ENCODE measurements at places on chromosomes 4 and X. TPM values are rescaled to one million over a fixed set of nuclear protein-coding genes. Genes with fewer than 3 reads are reported as not detected.

Gene HEPH
- 29.5 TPM for total RNA-seq

Gene ADH4
- not detected for total RNA-seq

Gene GRSF1
- 75.3 TPM for total RNA-seq

Gene TRAM1L1
- total RNA-seq = 4.3 TPM

Gene ARHGAP6
- 20.9 TPM for total RNA-seq

Gene ADH6
- 0.36 TPM for total RNA-seq

Gene SMARCAD1
- total RNA-seq = 52.3 TPM

Gene DCLK2
- 4.5 TPM for total RNA-seq

Gene CENPVL1
- 0.41 TPM for total RNA-seq

Gene ZNF185
- 4.7 TPM for total RNA-seq

Gene ELF4
- total RNA-seq = 9.6 TPM

Gene RAB40A
- total RNA-seq = 0.27 TPM

Gene GAGE2A
- total RNA-seq = not detected

Gene TRIM61
- total RNA-seq = 2.5 TPM

Gene MEPE
- total RNA-seq = not detected

Gene PRICKLE3
- total RNA-seq = 2.9 TPM

Gene CXCL10
- not detected for total RNA-seq

Gene LNX1
- 1.6 TPM for total RNA-seq

Gene CWH43
- total RNA-seq = not detected

- no peak for DNase-seq
Measured at GRCh38 chrX:133568109-133568508, 152.8 kb upstream of the GPC4 start.

- no peak for DNase-seq
Measured at GRCh38 chr4:55347610-55348228, 1.7 kb downstream of the SRD5A3 start.

GRCh38 chr4:113955411-113955810, 24.0 kb downstream of the ARSJ start:
- DNase-seq = no peak

DNA sequence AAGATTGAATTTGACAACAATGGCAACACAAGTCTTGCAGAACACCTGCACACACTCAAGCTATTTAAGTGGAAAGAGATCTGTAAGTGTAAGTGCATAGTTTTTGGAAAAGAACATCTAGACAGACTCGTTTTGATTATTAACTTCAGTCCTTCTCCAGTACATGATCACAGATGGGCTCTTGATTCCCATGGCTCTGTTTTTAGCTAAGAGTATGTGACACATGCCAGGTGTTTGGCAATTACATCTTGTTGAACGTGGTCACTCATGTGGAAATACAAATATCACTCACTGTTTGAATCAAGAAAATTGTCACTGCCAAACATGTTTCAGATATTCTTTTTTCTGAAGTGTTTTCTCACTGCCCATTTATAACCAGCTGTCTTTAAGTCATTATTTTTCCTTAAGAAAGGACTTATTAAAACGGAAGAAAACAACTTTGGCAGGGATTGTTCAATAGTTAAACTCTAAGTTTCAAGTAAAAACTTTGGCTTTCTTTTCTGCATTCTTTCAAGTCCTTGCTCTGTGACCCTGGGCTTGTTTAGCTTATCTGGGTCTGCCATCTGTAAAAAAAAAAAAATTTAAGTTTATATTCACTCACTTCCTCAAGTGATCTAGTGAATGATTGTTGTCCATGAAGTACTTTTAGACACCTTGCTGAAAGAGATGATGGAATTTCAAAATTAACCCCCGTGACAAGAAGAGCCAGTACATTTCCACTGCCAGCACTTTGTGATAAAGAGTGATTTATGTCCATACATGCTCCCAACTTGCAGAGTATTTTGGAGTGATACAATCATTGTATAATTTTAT, 125.4 kb downstream of the ATXN3L start:
- DNase-seq = no peak

DNA sequence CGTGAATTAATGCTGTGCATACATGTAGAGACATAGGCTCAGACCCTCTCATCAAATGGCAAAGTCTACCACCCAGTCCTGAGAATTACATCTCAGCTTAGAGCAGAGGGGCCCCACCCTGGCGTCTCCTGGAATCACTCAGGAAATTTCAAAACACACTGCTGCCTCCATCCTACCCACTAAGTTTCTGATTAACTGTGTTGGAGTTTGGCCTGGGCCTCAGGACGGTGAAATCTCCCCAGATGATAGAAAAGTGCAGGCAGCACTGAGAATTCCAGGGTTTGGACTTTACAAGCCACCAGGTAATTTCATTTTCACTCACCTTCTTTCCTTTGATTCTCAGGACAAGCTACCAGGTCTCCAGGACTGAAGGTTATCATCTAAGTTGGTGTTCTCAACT, 3.3 kb upstream of the FAM9C start:
- no peak for DNase-seq

DNA sequence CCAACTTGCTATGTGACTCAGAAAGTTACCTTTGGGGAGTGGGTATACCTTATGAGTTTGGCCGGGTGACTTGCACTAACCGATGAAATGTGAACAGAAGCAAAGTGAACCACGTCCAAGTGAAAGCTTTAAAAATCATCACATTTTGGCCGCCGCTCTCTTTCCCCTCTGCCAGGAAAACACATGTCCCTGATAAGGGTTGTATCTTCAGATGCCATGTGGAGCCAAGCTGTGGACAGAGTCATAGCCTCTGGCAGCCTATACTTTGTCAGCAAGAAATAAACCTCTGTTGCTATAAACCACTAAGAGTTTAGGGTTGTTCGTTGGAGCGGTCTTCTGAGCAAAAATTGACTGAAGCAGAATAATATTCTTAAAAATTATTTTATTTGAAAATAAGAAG, 92.3 kb downstream of the PRDM5 start:
- DNase-seq = peak; percentile 70

- peak; percentile 71 for DNase-seq
Measured at GRCh38 chr4:53713767-53714166, 122.5 kb upstream of the LNX1 start.

DNA sequence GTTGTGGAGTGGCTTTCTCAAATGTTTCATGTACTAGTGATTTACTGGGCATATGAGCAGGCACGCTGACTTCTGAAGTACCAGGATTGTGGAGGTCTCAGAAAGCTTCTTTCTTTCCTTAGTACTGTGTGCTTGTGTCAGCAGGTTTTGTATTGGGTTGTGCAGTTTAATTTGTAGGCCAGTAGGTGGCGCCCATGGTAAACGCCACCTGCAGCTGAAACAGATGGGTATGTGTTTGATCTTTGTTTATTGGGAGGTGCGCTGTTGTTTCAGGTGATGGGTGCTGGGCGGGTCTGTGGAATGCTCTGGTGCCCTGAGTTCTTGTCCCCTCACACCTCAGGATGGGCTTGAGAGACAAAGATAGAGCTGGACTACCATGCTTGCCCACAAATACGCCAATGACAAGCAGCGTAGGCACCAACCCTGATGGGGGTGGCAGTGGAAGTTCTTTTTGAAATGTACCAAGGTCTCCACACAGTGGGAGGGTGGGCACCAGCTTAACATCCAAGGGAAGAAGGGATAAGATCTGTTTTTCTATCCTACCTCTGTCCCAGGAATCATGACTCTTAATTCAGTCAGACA, 141.5 kb downstream of the RPS6KA6 start:
- peak; percentile 19 for DNase-seq

- peak; percentile 43 for DNase-seq
Measured at GRCh38 chr4:14646831-14647230, 355.4 kb upstream of the CPEB2 start.

- no peak for DNase-seq
Measured at GRCh38 chr4:177087499-177087898, 222.2 kb upstream of the NEIL3 start.

DNA sequence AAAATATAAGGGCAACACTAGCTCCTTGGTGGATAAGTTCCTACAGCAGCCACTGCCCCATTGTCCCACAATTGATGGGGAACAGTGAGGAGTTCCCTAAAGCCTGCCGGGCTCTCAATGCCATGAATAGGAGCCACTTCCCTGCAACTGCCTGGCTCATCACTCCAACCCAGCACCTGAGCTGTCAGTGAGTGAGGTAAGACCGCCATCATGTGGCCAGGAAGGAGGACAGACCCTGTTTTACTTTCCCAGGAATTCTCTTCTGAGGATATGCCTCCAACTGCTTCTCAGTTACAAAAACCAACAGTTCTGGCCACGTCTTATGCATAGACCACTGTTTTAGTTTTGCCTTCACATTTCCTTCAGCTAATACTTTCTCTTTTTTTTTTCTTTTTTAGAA, 45.5 kb downstream of the SRPX start:
- no peak for DNase-seq

- DNase-seq = no peak
Measured at GRCh38 chr4:43146198-43146597, 253.7 kb downstream of the GRXCR1 start.

GRCh38 chr4:119675391-119675790, 46.8 kb upstream of the PDE5A start:
- no peak for DNase-seq

- DNase-seq = no peak
Measured at GRCh38 chr4:61180405-61180804, 19.7 kb upstream of the ADGRL3 start.

GRCh38 chr4:2075987-2076907, 17.1 kb downstream of the NAT8L start:
- DNase-seq = no peak

DNA sequence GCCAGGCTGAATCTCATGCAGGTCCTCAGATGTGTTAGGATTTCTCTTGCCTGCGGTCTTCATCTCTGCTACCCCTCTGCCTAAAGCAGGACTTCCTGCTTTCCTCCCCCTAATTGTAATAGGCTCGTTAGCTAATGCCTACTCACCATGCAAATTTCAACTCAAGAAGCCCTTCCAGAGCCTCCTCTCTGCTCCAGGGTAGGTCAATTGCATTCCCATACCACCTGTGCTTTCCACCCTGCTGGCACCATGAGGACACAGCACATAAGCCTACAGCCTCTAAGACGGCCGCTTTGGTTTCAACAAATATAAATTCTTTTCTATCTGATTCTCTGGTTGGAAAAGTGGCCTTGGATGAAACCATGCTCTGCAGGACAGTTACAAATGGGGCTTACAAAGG, 93.9 kb downstream of the QDPR start:
- no peak for DNase-seq

GRCh38 chr4:1693131-1693896, 9.2 kb upstream of the FAM53A start:
- peak; percentile 75 for DNase-seq

DNA sequence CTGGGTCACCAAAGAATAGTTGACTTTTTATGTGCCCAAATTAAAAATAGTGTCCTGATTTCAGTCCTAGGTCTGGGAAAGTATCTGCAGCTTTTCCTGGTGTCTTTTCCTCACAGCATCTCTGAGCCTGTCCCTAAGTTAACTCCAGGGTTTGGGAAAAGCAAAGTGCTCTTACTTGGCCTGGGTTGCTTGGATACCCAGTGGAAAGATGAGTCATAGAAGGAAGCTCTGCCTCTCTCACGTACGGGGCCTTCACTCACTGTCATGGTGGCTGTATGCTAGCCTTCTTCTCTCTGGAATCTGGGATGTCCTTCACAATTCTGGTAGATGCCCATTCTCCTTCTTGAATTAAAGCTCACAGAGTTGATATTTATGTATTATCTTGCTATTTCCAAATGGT, 607.3 kb downstream of the ANKRD50 start:
- DNase-seq = peak; percentile 42

- peak; percentile 39 for DNase-seq
Measured at GRCh38 chrX:46811121-46811520, 25.7 kb upstream of the RP2 start.

GRCh38 chrX:96907516-96908272, 24.0 kb downstream of the RPA4 start:
- peak; percentile 65 for DNase-seq

DNA sequence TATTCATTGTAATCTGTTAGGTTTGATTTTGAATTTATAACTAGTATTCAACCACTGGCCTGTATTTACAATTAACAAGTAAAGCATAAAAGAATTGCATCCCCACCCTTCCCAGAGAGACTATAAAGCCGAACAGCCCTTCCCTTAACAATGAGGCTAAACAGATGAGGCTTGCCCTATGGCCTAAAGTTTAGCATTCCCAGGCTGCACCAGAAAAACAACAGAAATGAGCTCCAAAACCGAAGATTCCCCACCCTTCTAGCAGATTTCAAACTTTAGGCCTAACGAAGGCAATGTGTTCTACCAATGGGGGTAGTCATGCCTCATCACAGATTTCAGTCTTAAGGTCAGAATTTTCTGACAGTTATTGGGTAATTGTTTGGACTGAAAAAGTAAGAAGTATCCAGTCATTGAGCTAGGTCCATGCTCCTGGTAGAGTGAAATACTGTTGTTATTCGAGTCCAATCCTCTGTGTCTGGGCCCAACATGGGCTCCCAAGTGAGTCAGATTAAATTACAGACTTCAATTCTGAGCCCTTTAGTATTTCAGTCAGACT, 197.6 kb downstream of the ANTXR2 start:
- no peak for DNase-seq

- DNase-seq = no peak
Measured at GRCh38 chr4:57320849-57321248, 210.7 kb upstream of the IGFBP7 start.

DNA sequence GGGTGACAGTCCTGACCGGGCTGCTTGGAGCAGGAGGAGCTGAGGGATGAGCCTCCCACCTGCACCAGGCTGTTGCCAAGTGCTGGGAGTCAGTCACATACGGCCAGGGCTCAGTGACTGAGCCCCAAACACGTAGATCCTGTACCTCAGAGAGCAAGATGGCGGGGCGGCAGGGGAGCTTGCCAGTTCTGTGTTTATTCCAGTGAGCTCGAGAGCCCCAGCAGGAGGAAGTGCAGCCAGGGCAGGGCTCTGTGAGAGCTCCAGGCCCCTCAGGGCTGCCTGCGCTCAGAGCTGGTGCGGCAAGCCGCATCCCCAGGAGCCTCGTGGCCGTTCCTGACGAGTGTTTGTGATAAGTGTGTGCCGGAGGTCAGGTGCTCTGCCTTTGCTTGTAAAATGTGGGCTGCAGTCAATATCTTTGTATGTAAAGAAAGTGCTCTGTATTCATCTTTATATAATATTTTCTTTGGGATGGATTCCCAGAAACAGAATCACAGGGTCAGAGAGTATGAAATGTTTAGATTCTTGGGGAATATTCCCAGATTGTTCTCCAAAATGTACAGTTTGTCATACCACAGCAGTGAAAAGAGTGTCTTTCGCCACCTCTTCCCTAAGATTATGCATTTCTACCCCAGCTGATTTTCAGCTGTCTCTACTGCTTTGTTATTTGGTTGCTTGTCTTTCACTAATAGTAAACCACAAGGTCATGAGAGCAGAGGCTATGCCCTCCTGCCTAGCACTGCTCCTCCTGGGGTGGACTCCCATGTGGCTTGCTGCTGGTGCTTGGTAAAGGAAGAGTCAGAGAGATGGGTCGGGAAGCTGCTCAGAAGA, 50.3 kb downstream of the NELFA start:
- no peak for DNase-seq

- peak; percentile 25 for DNase-seq
Measured at GRCh38 chr4:161936625-161937550, 226.9 kb downstream of the FSTL5 start.

GRCh38 chr4:8355864-8356565, 84.5 kb downstream of the ACOX3 start:
- DNase-seq = peak; percentile 32

GRCh38 chrX:112877771-112878173, 37.1 kb upstream of the AMOT start:
- DNase-seq = no peak

GRCh38 chr4:186514271-186514950, 41.0 kb downstream of the MTNR1A start:
- no peak for DNase-seq

- no peak for DNase-seq
Measured at GRCh38 chr4:25117274-25117673, 43.0 kb downstream of the SEPSECS start.

Measured in fibroblast of the aortic adventitia (primary cell).